ENCODE measurements at places on chromosomes 4 and X. TPM values are rescaled to one million over a fixed set of nuclear protein-coding genes. Genes with fewer than 3 reads are reported as not detected.

Gene SEC24B
- 34.5 TPM for total RNA-seq

Gene NAT8L
- 0.64 TPM for total RNA-seq

- no peak overlapping the region for H3K4me3 ChIP-seq
- peak overlapping the region; percentile 77 for H3K27ac ChIP-seq
- DNase-seq = no peak
- peaks cover 26% of the 10 kb centered on the region for H3K4me1 ChIP-seq
These were observed 53.3 kb downstream of the NFKB1 start for GRCh38 chr4:102554482-102554881.

- H3K27me3 ChIP-seq = no peaks in the 10 kb centered on the region
- H3K4me3 ChIP-seq = no peak overlapping the region
- H3K27ac ChIP-seq = no peak overlapping the region
- DNase-seq = no peak
These were observed 1383.3 kb downstream of the FAM133A start for GRCh38 chrX:95057341-95057740.

DNA sequence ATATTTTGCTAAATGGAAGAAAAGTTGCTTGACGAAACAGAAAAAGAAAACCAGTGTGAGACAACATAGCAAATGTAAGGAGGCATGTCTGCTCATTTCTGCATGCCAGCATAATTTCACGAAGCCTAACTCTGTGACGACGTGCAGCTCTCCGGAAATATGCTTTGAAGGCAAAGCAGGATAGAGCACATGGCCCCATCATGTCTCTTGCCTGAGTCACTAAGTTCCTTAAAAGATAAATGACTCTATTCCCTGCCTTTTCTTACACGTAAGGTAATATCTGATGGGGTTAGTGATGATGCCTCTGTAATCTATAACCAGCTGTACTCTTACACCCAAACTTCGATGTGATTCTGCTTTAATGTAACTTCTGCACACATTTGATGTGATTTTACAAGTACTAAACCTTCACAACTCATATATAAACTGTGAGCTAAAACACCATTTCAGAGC is 64.5 kb downstream of the ANXA3 start:
- no peaks in the 10 kb centered on the region for H3K36me3 ChIP-seq
- H3K4me3 ChIP-seq = no peak overlapping the region
- no peaks in the 10 kb centered on the region for H3K4me1 ChIP-seq
- no peak overlapping the region for H3K27ac ChIP-seq

DNA sequence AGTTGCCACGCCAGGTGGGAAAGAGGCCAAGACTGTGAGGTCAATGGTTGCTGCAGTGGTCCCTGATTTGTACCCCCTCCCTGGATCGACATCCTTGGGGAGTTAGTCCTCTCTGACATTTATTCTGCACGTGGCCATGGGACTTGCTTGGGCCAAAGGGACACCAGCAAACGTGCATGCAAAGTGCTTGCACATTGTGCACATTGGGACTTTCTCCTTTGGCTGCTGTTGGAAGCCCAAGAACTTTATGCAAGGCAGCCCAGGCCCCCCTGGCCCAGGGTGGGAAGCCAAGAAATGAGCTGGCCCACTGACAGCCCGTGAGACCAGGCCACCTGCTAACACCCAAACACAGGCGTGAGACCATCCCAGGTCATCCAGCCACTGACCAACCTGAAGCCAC is 38.1 kb downstream of the SLC2A9 start:
- H3K27ac ChIP-seq = no peak overlapping the region
- H3K4me1 ChIP-seq = peaks cover 5% of the 10 kb centered on the region
- H3K36me3 ChIP-seq = no peaks in the 10 kb centered on the region
- DNase-seq = peak; percentile 80

Gene RAB33A
- total RNA-seq = 3.6 TPM

DNA sequence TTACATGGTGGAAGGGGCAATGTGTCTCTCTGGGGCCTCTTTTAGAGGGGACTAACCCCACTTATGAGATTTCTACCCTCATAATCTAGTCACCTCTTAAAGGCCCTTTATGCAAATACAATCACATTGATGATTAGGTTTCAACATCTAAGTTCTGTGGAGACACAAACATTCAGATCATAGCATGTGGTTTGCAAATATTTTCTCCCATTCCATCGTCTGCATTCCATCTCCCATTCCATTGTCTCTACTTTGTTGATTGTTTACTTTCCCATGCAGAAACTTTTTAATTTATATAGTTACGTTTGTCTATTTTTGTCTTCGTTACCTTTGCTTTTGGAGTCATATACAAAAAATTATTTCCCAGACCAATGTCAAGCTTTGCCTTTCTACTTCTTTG is 927.5 kb upstream of the INTU start:
- H3K4me1 ChIP-seq = peaks cover 5% of the 10 kb centered on the region
- no peak for DNase-seq
- no peak overlapping the region for H3K4me3 ChIP-seq
- no peaks in the 10 kb centered on the region for H3K27me3 ChIP-seq
- no peak overlapping the region for H3K27ac ChIP-seq

Gene RAB9B
- total RNA-seq = 2.0 TPM

Gene DDX53
- not detected for total RNA-seq

DNA sequence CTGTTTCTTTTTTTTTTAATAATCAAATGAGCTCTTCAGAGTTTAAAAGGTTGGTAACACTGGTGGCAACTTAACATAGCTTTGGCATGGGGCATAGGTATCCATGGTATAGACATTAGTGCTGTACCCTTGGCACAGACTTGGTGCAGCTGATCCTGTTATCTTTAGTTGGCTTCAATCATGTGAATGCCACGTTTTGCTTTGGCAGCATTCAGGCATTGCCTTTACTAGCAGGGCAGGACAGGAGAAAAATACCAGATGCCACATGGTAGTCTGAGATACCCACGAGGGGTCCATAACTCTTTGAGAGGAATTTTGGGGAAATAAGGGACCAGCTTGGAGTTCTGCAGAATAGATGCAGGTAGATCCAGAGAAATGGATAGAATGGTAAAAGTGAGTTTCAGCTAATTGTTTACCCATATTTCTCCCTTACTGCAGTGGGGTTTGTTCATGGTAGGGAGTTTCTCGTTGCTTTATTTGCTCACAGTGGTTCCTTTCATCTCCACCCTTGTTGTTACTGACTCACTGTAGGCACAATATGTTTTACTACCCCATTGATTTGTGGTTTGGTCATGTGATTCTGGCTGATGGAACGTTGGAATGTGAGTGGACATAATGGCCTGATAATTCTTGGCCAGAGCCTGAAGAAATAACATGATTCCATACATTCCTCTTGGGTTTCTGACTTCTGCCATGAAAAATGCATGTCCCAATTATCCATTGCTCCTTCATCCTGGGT is 342.7 kb downstream of the GLUD2 start:
- H3K27me3 ChIP-seq = no peaks in the 10 kb centered on the region
- no peak for DNase-seq
- H3K27ac ChIP-seq = no peak overlapping the region
- no peak overlapping the region for H3K4me3 ChIP-seq

GRCh38 chr4:163391756-163392155 is 48.1 kb downstream of the NPY5R start:
- peaks cover 7% of the 10 kb centered on the region for H3K27me3 ChIP-seq
- no peaks in the 10 kb centered on the region for H3K4me1 ChIP-seq
- H3K4me3 ChIP-seq = no peak overlapping the region
- no peaks in the 10 kb centered on the region for H3K36me3 ChIP-seq
- no peak overlapping the region for H3K27ac ChIP-seq
- DNase-seq = no peak

Measured in osteocyte (in vitro differentiated cells).